ENCODE measurements at places on chromosomes 5 and 9. TPM values are rescaled to one million over a fixed set of nuclear protein-coding genes. Genes with fewer than 3 reads are reported as not detected.

- DNase-seq, result no peak
Measured at GRCh38 chr9:137428841-137429545, 5.8 kb downstream of the NOXA1 start.

DNA sequence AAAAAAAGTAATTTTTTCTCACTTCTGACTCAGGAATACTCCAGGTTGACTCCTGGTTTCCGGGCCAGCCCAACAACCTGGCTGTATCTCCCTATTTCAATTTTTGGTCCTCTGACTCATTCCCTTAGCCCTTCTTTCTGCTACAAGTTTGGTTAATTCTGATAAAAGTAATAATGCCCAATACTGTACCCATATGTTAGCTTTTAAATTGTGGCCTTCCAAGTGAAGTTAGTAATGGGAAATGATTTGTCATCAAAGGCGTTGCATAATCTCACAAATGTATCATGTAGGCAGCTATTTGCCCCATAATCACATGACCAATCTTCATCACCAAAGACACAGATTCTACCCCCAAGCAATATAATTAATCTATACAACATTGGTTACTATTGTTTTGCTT lies 31.1 kb upstream of the BNC2 start:
- DNase-seq, result no peak

GRCh38 chr9:26735160-26735559 lies 157.4 kb downstream of the CAAP1 start:
- no peak for DNase-seq

GRCh38 chr5:168313596-168314204 lies 22.3 kb downstream of the WWC1 start:
- no peak for DNase-seq

GRCh38 chr9:98254228-98255060 lies 1.0 kb downstream of the TBC1D2 start:
- no peak for DNase-seq

DNA sequence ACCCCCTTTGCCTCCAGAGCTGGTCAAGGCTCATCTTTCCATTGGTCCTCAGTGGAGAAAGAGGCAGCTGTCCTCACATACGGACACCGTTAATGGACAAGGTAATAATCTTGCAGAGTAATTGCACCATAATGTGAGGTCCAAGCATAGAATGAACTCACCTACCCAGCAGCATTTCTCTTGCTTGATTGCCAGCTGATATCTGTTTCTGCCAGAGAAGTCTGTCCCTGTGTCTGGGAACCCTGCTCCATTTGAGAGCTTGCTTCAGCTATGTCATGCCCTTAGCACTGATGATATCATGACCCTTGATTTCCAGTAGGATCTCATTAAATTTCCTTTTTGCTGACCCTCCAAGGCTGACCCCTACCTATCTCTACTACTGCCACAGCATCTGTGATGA lies 154.6 kb downstream of the PIK3R1 start:
- no peak for DNase-seq

The PCDHB15 gene
- 7.8 TPM for polyA plus RNA-seq

DNA sequence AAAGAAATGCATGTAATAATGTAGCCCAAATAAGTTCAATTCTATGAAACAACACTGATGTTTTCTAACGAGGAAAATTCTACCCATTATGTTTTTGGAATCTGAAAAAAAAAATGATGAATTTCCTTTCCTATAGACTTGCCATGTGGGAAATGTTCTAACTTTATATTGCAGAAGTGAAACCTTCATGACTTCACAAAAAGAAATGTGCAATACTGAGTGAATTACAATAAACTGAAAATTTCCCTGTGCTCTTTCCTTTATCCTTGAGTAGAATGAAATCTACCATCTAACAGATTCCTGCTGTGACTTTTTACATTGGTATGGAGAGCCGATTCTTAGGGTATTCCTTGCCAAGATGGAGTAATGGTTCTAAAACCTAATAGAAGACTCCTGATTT lies 1622.5 kb downstream of the MAT2B start:
- DNase-seq, result no peak

The MAML1 gene
- polyA plus RNA-seq, result 26.0 TPM

DNA sequence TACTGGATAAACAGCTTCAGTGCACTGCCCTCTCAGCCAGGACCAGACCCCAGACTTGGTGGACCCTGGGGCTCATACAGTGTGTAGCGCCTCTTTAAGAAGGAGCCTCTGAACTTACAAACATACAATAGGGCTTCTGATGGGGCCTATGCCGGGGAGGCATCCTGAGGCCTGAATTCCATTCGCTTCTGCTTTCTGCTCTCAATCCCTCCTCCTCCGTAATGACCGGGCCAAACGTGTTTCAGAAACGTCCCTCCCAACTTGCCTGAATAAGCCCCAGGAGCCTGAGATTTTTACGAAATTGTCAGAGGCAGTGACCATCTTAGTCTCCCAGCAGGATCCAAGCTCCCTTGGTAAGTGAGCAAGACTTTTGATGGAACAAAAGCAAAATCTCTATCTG lies 128.1 kb upstream of the BOD1 start:
- DNase-seq, result no peak

The IL3 gene
- polyA plus RNA-seq, result not detected

The SPINK13 gene
- polyA plus RNA-seq, result not detected

DNA sequence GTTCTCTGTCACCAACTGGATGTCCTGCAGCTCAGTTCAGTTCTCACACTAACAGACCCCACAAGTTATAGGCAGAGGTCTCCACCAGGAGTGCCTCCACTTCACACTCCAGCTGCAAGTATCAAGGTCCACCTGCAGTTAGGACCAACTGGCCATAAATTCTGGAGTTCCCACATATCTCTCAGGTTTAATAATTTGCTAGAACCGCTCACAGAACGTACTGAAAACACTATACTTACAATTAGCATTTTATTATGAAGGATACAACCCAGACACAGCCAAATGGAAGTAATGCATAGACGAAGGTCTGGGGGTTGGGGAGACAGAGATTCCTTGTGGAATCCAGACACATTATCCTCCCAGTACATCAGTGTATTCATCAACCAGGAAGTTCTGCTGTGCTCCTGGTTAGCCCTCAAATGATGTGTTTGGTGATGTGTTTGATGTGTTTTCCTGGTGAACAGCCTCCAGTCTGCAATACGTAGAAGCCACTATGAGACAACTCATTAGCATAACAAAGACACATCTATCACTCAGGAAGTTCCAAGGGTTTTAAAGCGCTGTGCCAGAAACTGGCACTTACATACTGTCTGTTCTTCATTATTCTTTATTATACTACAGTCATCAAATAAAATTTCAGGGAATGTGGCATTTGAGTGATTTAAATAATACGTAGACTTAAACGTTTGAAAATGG lies 25.4 kb downstream of the OGN start:
- no peak for DNase-seq

DNA sequence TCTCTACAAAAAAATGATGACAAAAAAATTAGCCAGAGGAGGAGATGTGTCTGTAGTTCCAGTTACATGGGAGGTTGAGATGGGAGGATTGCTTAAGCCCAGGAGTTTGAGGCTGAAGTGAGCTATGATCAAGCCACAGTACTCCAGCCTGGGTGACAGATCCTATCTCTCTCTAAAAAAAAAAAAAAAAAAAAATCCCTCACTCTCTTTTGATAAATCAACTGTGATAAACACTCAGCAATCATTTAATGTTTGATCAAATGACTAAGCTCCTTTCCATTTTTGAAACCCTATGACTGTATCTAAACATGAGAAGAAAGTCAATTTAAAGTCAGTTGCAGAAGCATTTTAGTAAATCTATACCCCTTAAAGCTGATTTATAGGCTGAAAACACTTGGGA lies 112.1 kb upstream of the IL6ST start:
- DNase-seq, result no peak

- no peak for DNase-seq
Measured at GRCh38 chr9:20528253-20528652, 94.0 kb downstream of the MLLT3 start.

The MYMK gene
- not detected for polyA plus RNA-seq

- no peak for DNase-seq
Measured at GRCh38 chr5:128197896-128198522, 114.4 kb downstream of the SLC12A2 start.

The PROB1 gene
- polyA plus RNA-seq, result 28.6 TPM

DNA sequence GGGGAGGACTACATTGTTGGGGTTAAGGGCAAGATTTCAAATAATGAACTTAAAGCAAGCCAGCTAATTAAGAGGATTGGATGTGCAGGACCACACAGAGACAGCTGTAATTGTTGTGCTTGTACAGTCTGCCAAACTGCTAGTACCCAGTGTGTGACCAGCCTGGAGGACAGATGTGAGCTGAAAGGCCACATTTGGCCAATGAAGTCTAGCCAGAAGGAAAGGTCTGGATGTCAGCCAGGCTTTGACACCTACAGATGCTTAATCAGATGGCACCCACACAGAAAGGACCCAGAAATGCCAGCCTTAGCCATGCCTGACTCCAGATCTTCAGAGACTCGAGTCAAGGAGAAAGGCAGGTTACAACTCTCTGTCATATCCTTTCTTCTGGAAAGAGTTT lies 491.1 kb downstream of the KIF4B start:
- no peak for DNase-seq

The RAB24 gene
- polyA plus RNA-seq, result 15.8 TPM

GRCh38 chr9:99173570-99174504 lies 47.9 kb downstream of the ALG2 start:
- no peak for DNase-seq

The KCNIP1 gene
- 6.0 TPM for polyA plus RNA-seq

The DDX4 gene
- not detected for polyA plus RNA-seq

- DNase-seq, result no peak
Measured at GRCh38 chr9:110334183-110334582, 3.5 kb downstream of the TXNDC8 start.

GRCh38 chr5:95734187-95734586 lies 3.1 kb downstream of the RHOBTB3 start:
- DNase-seq, result no peak

DNA sequence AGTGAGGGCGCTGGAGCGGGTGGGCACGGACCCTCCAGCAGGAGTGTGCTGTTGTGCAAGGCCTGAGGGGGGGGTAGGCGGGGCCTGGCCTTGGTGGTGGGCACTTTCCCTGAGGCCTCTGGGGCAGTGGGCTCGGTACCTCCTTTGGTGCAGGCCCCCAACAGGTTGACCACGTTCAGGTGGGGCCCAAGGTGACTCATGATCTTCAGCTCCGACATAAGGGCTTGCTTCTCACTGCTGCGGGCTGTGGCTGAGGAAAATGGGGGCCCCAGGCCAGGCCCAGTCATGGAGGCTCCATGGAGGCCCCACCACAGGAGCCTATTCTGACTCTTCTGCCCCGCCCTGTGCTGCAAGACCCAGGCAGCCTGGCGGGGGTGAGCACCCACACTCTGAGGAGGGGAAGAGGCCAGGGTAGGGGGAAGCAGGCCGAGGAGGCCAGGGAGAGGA lies 31.5 kb downstream of the PDGFRB start:
- DNase-seq, result no peak

DNA sequence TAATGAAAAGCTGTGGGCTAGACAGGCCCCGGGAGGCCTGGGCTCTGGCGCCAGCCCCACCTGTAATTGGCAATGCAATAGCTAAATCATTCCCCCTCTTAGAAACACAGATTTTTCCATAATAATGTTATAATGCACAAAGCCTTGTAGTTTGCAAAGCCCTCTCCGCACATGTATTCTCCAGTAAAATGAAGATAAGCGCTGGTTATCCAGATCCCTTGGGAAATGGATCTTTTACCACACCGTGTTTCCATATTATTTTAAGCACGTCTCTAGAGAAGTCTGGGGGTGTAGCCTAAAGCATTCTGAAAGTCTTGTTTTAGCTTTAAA lies 1.1 kb upstream of the APBA1 start:
- DNase-seq, result no peak

The IFNA6 gene
- polyA plus RNA-seq, result not detected

DNA sequence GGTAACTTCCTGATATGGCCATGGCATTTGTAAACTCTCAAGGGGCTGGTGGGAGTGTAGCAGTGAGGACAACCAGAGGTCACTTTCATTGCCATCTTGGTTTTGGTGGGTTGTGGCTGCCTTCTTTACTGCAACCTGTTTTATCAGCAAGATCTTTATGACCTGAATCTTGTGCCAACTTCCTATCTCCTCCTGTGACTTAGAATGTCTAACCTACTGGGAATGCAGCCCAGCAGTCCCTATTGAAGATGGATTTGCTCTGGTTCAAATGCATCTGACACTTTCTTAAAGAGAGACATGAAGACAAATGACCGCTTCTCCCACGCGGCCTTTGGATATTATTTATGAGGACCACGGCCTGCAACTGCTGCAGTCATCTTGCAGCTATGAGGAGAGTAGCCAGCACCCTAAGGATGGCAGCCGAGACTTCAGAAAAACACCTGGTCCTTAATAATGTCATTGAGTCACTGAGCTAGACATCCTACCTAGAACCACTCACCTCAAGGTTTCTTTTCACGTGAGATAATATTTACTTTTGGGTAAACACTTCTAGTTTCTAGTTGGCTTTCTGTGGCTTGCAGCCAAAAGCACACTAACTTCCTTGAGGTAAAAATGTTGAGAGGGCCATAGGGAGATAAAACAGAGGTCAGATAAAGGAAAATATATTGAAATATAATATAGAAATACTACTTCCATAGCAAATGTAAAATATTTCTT lies 28.2 kb downstream of the CETN3 start:
- no peak for DNase-seq

The FOXD4L3 gene
- not detected for polyA plus RNA-seq

- peak; percentile 64 for DNase-seq
Measured at GRCh38 chr9:106860721-106861639, 2.0 kb upstream of the ZNF462 start.

DNA sequence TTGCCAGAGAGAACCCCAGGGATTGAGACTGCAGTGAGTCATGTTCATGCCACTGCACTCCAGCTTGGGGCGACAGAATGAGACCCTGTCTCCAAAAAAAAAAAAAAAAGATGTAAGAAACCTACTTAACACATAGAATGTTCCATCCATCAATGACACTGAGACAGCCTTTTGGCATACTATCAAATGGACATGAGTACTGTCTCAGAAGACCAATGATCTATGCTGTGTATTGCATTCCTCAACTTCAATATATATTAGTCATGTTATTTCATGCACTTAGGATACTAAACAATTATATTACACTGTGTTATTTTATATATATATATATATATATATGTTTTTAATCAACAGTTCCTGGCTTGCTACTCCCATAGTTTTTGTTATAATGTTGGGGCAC lies 57.1 kb upstream of the ANKH start:
- DNase-seq, result no peak

The QRFP gene
- polyA plus RNA-seq, result not detected

DNA sequence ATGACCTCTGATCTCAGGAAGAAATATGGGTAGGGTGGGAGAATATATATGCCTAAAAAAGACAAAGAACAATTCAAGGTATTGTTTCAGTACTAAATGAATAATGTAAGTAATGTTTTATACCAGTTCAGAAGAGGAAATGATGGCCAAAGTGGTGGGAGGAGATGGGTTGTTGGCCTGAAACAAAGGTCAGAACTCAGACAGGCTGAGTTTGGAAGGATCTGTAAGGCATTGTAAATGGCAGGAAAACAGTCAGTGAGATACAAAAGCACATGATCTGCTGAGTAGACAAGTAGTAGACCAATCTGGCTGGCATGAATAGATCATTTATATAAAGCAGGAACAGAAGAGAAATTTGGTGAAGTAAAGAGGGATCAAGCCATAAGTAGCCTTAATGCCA lies 175.8 kb upstream of the PLCXD3 start:
- DNase-seq, result no peak

The GABRA6 gene
- polyA plus RNA-seq, result not detected

GRCh38 chr5:5018578-5018970 lies 121.6 kb upstream of the ADAMTS16 start:
- DNase-seq, result no peak
